ENCODE measurements at places on chromosomes 6 and 20. TPM values are rescaled to one million over a fixed set of nuclear protein-coding genes. Genes with fewer than 3 reads are reported as not detected.

- DNase-seq: no peak
These were observed 301.2 kb downstream of the SMOC2 start for GRCh38 chr6:168741942-168742782.

DNA sequence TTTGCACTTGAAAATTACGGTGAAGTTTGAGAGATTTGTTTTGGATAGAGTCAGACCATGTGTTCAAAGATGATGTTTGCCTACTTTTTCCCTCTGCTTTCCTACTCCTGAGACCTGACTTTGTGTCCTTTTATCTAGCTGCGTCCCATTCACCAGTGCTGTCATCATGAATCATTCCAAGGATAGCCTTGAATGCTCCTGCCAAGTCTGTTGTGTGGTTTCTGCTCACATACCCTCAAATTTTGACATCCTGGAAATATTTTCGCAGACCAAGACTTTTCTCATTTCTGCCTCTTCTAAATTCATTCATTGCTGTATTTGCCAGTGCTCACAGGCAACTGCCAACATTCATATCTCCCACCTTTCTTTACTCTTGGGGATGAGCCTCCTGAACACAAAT is 175.9 kb upstream of the SCGN start:
- DNase-seq: peak; percentile 11

- no peak for DNase-seq
These were observed 33.3 kb downstream of the PTPRK start for GRCh38 chr6:128487055-128487454.

DNA sequence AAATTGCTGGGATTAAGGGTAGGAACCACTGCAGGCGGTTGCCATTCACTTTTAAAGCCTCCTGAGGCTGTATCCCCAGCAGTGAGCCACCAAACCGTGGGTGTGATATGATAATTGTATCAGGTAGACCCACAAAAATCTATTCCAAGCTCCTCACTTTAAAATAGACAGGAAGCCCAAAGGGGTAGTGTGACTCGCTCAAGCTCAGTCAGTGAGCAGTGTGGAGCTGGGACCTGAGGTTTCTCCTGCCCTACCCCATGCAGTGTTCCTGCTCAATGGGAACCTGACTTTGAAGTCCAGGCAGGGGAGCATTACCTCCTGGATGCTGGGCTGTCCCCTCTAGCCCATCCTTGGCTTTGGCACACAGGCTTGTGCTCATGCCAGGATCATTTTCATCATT is 14.9 kb upstream of the MAPRE1 start:
- DNase-seq: no peak

DNA sequence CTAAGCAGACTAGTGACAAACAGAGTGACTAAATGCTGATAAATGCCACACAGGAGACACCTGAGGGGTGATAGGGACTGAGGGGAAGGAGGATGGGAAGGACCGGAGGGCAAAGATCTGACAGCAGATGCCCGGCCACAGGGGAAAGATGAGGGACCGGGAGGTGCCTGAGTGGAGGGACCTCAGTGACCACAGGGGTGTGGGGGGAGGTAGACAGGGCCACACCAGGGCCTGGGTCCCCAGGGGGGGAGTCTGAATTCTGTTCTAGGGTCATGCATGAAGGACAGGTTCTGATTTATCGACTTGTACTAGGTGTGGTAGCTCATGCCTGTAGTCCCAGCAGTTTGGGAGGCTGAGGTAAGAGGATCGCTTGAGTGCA is 6.9 kb downstream of the BCAS4 start:
- DNase-seq: no peak

Gene ESR1
- total RNA-seq: not detected

Gene ALDH8A1
- under 0.01 TPM for total RNA-seq

Gene SLC35F1
- not detected for total RNA-seq

Gene PRSS35
- 6.7 TPM for total RNA-seq

Gene TCF15
- not detected for total RNA-seq
